ENCODE measurements at places on chromosomes 3 and 15.

DNA sequence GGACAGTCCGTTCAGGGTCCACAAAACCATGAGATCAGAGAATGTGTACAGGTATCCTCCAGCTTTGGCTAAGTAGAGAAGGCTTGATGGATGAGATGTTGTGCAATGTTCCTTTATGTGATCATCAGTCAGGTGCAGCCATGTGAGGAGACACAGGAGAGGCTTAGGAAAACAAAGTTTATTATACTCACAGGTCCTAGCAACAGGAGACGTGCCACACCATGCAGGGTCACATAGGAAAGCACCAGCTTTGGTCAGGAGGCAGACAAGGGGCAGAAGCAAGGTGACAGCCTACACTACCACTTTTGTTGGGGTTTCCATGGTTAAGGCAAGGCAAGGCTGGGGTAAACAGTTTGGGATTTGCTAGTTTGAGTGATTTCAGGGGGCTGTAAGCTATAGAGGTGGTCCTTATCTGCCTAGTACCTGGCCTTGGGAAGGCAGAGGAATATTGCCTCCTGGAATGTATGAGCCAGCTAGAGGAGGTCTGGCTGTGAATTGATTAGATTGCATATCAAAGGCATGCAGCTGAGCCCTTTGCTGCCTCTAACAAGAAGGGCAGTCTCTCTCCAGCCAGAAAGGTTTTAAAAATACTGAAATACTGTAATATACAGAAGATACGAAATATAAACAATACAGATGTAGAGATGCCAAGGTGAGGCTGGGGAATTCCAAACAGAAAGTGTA, 248.6 kb downstream of the RYR3 start:
- no peak for DNase-seq

- no peak for DNase-seq
Observed at GRCh38 chr15:69060744-69061143, 46.2 kb downstream of the NOX5 start.

DNA sequence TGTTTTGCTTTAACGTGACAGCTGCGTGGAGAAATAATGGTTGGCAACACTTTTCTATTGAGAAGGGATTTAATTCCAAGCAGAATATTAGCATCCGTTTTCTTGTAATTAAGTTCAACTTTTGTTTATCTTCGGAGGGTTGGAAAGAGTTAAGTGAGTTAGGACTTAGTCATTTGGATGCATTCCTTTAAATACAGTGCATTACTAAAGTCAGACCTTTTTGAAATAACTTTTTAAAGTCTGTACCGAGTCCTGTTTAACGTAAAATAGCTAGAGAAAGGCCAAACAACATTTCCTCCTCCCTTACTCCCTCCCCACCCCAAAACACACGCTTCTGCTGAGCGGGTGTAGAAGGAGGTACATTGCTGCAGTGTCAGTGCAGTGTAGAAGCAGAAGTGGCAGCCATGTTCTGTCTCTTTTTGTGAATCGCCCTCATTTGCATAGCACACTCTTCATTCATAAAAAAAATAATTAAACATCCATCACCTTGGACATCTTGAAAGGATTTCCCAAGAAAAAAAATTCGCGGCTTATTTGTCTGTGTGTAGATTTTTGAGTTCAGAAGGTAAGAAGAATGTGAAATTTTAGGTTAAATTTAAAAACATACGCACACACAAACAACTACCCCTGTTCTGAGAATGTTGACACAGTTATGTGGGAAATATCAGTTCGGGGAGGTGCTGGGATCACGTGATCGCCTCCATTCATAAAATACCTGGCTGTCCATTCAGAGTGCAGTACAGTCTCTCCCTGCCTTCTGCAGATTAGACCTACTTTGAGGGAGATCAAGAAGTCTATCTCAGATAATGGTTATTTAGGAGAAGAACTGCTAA, 1.6 kb downstream of the SPRED1 start:
- DNase-seq: no peak

GRCh38 chr3:158313338-158313927, 203.5 kb downstream of the RSRC1 start:
- no peak for DNase-seq

All from D721Med (cell line).